ENCODE measurements at places on chromosomes 2 and 18.

DNA sequence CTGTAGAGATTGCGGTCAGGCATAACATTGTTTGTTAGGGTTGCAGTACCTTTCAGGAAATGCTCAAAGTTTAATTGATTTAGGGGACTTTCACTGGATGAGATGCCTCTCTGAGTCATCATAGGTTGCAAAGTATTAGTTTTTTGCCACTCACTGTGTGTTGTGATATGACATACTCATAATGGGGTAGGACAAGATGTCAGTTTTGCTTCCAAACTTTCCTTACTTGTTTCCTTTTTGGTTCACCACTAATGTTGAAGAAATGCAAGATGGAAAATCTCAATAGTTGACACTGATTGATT, 35.0 kb upstream of the PTH2R start:
- DNase-seq: no peak

- peak; percentile 80 for DNase-seq
Observed at GRCh38 chr2:227460070-227460485, 11.9 kb upstream of the AGFG1 start.

DNA sequence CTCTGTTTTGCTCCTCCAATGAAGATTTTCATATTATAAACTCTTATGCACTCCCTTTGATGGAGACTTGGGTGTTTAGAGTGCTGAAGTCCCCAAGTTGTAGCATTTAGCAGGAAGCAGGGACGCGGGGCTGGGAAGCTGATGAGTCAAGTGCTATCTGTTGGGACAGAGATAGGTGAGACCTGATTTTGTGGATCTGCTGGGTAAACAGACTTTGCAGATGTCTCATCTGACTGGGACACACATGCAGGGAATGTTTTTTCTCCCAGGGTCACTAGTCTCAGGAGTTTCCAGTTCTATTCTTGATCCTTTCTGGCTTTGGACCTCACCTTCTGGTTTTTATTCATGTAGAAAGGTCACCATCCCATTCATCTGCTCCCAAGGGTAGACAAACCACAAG, 79.7 kb upstream of the ACAA2 start:
- no peak for DNase-seq

GRCh38 chr2:130837175-130837810, 579 bp downstream of the ARHGEF4 start:
- DNase-seq: no peak

GRCh38 chr18:7017013-7017412, 100.6 kb downstream of the LAMA1 start:
- no peak for DNase-seq

Measured in stimulated activated CD8-positive, alpha-beta memory T cell treated with anti-CD3 and anti-CD28 coated beads, Interleukin-15, amount 100 ng/mL, for 48 hours (primary cell).